ENCODE measurements at places on chromosomes 1 and 21. TPM values are rescaled to one million over a fixed set of nuclear protein-coding genes. Genes with fewer than 3 reads are reported as not detected.

GRCh38 chr1:25760122-25760719 lies 39.8 kb upstream of the SELENON start:
- no peak for DNase-seq

DNA sequence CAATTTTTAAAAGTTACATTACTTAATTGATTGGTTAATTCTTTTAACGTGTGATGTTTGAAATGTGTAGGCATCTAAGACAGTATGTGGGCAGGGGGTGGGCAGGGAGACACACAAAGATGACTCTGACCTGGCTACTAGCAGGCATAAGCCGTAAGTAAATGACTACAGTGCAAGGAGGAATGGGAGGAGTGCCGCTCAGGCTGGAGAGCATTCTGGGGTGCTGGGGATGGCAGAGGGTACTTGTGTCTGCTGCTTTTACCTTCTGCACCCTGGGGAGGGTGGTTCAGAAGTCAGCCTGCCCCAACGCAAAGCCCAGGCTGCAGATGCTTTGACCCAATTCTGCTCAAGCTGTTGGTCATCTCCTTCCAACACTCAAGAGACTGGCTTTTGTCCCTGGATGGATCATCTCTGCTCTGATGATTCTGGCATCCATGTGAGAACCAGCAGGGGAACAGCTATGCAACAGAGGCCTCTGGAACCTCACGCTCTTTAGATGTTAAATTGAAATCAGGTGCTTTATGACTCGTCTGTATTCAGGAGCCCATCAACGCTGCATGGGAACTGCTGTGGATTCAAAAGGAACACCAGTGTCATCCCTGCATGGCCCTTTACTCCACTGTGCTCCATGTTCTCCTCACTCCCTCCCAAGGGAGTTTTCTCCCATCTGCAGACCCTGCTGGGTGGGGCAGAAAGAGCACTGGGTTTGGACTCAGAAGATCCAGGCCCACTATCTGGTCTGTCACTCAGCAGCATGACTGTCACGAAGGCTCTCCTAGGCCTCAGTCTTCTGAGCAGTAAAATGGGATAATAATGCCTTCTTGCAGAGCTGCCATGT lies 78.8 kb downstream of the FAM78B start:
- no peak for DNase-seq

- DNase-seq: no peak
Observed at GRCh38 chr1:21524686-21525339, 15.6 kb downstream of the ALPL start.

Gene NPR1
- 11.8 TPM for polyA plus RNA-seq

GRCh38 chr1:239815074-239815473 lies 276.6 kb upstream of the FMN2 start:
- no peak for DNase-seq

Gene F5
- 3.0 TPM for polyA plus RNA-seq

GRCh38 chr1:3807769-3808168 lies 11.5 kb upstream of the LRRC47 start:
- no peak for DNase-seq

Gene BCAR3
- polyA plus RNA-seq: 2.6 TPM

Data from pancreas (tissue), 10 donors.